Endodermal cell (in vitro differentiated cells): ENCODE measurements at places on chromosomes 1 and 21. TPM values are rescaled to one million over a fixed set of nuclear protein-coding genes. Genes with fewer than 3 reads are reported as not detected.

Gene SYT2
- 2.8 to 3.9 TPM (median 2.9 TPM) in 3 replicates for total RNA-seq

Gene PLA2G2F
- not detected in 3 replicates for total RNA-seq

Gene TMEM51
- 10.2 and 12.1 TPM in 2 replicates for total RNA-seq

Gene KNCN
- not detected in 3 replicates for total RNA-seq

Gene EPHX1
- total RNA-seq, result 45.3 to 79.3 TPM (median 49.2 TPM) in 3 replicates

Gene OSBPL9
- total RNA-seq, result 70.3 and 76.9 TPM in 2 replicates

Gene SLC35F3
- 11.4 and 14.8 TPM in 2 replicates for total RNA-seq

Gene KIF26B
- 15.1 and 21.0 TPM in 2 replicates for total RNA-seq

Gene CD2
- not detected in 2 replicates for total RNA-seq

Gene ZNF695
- 16.0 to 25.2 TPM (median 22.6 TPM) in 3 replicates for total RNA-seq

Gene OR2G6
- not detected in 2 replicates for total RNA-seq

- peaks cover 15% of the 10 kb centered on the region for H3K27me3 ChIP-seq
- no peak overlapping the region for H3K4me3 ChIP-seq
- peaks cover under 1% of the 10 kb centered on the region for H3K4me1 ChIP-seq
- H3K36me3 ChIP-seq, result no peaks in the 10 kb centered on the region
- peak; percentile 31 for DNase-seq
These were observed 4.0 kb downstream of the ADARB1 start for GRCh38 chr21:45078371-45078770.

DNA sequence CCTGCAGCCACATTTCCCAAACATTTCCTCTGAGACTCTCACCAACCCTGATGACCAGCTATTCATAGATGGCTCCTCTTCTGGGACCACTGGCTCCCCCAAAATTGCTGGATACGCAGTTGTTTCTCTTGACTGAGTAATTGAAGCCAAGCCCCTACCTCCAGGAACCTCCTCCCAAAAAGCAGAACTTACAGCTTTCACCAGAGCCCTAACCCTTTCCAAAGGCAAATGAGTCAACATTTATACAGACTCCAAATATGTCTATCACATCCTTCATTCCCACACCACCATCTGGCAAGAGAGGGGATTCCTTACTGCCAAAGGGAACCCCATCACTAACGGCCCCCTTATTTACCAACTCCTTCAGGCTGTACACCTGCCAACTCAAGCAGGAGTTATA, 20.3 kb upstream of the CA6 start:
- no peaks in the 10 kb centered on the region for H3K36me3 ChIP-seq
- DNase-seq, result no peak
- H3K27ac ChIP-seq, result no peak overlapping the region
- H3K4me1 ChIP-seq, result no peaks in the 10 kb centered on the region
- H3K27me3 ChIP-seq, result no peaks in the 10 kb centered on the region

DNA sequence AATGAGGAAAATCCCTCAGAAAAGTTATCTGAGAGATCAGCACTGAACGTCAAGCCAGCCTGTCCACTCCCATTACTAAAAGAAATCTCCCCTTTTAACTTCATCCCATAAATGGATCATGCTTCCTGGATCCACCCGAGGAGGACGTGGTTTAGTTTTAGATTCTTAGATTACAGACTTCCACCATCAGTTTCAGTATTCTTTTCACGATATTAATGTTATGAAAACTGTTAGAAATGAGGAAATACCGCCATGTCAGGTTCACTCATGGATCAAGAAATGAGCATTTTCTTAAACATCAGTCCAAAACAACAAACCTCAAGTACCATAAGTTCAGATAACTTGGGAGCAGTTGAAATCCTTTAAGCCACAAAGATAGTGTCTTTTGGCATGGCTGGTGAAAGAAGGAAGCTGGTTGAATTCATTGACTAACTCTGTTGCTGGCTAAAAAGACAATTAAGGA, 49.8 kb downstream of the NFIA start:
- no peaks in the 10 kb centered on the region for H3K36me3 ChIP-seq
- no peak for DNase-seq
- no peaks in the 10 kb centered on the region for H3K27me3 ChIP-seq
- no peaks in the 10 kb centered on the region for H3K4me1 ChIP-seq

DNA sequence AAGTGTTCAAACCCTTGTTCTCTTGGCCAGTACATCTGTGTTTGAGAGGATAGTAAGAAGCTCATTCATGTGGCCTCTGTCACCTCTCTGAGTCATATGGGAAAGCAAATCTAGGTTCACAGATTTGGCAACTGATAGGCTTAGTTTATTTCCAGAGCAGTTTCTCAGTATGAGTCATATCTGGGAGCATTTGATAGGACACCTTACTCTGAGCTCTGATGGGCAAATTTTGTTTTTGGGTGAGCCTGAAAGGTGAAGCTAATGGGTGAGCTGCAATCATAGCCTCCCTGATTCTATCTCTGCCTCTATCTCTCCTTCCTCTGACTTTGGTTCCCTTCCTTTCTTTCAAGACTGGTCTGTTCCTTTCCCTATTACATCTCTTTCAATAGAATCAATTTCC, 134.4 kb downstream of the S1PR1 start:
- no peak for DNase-seq
- H3K27me3 ChIP-seq, result no peaks in the 10 kb centered on the region
- no peak overlapping the region for H3K27ac ChIP-seq
- H3K4me3 ChIP-seq, result no peak overlapping the region
- H3K36me3 ChIP-seq, result no peaks in the 10 kb centered on the region
- H3K4me1 ChIP-seq, result no peaks in the 10 kb centered on the region

DNA sequence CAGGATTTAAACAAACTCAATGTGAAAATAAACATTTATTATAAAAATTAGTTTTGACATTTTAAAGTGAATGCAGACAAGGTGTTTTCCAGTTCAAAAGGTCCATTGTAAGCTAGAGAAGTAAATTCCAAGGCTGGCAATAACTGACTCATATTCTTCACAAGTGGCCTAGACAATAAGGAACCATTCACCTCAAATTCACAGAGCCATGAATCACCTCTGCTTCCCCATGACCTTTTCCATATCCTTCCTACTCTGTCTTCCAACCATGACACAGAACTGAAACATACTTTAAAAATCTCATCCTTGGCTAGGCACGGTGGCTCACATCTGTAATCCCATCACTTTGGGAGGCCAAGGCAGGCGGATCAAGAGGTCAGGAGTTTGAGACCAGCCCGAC, 24.8 kb downstream of the F11R start:
- no peaks in the 10 kb centered on the region for H3K27me3 ChIP-seq
- peaks cover 70% of the 10 kb centered on the region for H3K36me3 ChIP-seq
- H3K4me1 ChIP-seq, result no peaks in the 10 kb centered on the region
- no peak overlapping the region for H3K27ac ChIP-seq
- no peak overlapping the region for H3K4me3 ChIP-seq

DNA sequence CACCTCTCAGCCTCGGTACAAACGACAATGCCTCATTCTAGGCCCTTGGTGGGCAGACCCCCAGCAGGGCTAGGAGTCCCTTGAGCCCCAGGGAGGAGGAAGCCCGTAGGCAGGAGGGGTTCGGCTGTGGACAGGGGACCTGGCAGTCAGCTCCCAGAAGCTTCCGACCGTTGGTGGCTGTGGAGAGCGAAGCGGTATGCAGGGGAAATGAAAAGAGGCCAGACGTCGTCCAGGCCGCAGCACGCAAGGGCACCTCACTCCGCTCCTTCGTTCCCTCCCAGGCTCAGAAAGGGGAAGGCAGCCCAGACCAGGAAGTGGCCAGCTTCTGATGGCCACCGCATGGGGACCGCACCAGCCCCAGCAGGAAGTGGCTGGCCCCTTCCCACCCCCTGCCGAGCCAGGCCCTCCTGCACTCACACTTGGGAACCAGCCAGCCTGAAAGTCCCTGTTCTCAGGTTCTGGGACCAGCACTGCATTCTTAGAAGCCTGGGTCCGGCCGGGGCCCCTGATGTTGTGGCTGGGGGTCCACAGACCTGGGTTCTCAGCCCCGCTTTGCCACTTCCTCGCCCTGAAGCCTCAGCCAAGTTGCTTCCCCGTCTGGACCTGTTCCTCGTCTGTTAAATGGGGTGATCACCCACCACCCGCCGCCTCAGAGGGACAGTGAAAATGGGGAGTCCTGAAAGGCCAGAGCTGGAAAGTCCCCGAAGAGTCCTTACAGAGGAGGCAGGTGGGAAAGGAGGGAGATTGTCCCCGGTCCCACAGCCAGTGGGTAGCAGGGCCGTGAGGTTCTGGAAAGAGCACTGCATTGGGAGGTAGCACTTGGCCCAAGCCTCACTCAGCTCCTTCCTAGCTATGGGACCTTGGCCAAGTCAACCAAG, 104.0 kb upstream of the RUNX3 start:
- no peaks in the 10 kb centered on the region for H3K27me3 ChIP-seq
- H3K4me1 ChIP-seq, result no peaks in the 10 kb centered on the region
- no peak overlapping the region for H3K27ac ChIP-seq
- H3K4me3 ChIP-seq, result no peak overlapping the region

GRCh38 chr1:175480343-175480822, 263.0 kb downstream of the TNR start:
- no peak for DNase-seq
- no peak overlapping the region for H3K27ac ChIP-seq
- no peaks in the 10 kb centered on the region for H3K27me3 ChIP-seq
- peaks cover 24% of the 10 kb centered on the region for H3K4me1 ChIP-seq
- no peak overlapping the region for H3K4me3 ChIP-seq

- no peaks in the 10 kb centered on the region for H3K36me3 ChIP-seq
- H3K4me3 ChIP-seq, result no peak overlapping the region
- peak overlapping the region; percentile 5 for H3K27ac ChIP-seq
- no peak for DNase-seq
- H3K27me3 ChIP-seq, result no peaks in the 10 kb centered on the region
These were observed 170.1 kb downstream of the CRB1 start for GRCh38 chr1:197438010-197438790.

DNA sequence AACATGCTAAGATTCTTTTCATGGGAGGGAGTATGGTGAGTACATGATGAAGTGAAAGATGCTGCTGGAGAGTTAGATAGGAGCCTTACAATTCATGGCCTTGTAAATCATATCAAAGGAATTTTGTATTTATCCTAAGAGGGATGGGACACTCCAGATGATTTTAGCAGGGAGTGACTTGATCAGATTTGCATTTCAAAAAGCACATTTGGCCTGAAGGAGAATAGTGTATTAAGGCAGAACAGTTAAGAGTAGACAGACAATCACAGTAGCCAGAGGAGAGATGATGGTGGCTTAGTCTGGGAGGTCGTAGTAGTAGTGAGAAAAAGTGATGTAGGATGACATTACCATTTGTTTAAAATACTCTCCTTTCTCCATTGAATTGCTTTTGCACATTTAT, 48.8 kb downstream of the SYCP1 start:
- H3K27me3 ChIP-seq, result no peaks in the 10 kb centered on the region
- no peak overlapping the region for H3K4me3 ChIP-seq

GRCh38 chr21:45637883-45638282, 5.6 kb upstream of the PCBP3 start:
- DNase-seq, result no peak
- no peak overlapping the region for H3K27ac ChIP-seq
- no peaks in the 10 kb centered on the region for H3K4me1 ChIP-seq
- no peaks in the 10 kb centered on the region for H3K36me3 ChIP-seq

DNA sequence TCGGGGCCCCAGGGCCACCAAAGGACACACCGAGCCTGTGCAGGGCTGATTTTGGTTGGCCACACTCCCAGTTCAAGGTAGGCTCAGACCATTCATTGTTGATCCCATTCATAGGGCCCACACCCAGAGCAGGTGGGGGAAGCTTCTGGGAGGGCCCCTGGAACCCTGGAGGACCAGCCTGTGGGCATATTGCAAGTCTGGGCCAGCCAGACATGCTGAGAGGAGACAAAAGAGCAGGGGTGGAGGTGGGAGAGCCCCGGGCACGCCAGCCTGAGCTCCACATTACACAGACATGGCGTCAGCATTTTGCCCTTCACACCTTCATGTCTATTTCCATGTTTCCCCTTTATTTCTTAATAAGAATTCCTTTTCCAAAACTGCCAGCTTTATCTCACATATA, 25.7 kb downstream of the PMVK start:
- DNase-seq, result no peak
- H3K36me3 ChIP-seq, result no peaks in the 10 kb centered on the region
- H3K27me3 ChIP-seq, result no peaks in the 10 kb centered on the region

DNA sequence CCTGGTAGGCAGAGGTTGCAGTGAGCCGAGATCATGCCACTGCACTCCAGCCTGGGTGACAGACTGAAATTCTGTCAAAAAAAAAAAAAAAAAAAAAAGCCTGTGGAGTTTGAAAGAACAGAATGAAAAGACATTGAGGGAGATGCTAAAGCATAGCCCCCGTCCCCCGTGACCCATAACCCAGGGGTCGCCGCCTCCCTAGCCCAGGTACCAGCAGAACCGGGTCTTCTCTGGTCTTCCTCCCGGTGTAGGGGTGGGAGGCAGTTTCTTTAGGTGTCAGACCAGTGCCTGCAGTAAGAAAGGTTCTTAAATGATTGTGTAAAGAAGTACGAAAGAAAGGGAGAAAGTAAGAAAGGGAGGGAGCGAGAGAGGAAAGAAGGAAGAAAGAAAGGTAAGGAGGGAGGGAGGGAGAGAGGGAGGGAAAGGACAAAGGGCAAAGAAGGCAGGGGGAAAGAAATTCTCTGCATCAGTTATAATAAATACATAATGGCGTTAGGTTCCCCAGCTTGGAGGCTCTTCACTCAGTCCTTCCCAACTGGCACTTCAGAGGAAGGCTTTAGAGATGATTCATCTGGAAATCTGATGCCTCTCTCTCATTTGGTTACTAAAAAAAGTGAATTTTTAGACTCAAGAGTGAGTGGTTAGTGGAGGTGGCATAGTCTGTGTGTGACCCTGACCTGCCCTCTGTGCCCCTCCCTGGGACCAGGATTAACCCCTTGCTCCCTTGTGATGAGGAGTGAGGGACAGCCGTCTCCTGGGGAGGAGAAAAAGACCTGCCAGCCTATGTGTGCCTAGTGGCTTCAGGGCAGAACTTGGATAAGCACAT, 1.1 kb downstream of the IL24 start:
- H3K4me3 ChIP-seq, result no peak overlapping the region
- H3K4me1 ChIP-seq, result no peaks in the 10 kb centered on the region
- DNase-seq, result no peak
- H3K27ac ChIP-seq, result no peak overlapping the region

DNA sequence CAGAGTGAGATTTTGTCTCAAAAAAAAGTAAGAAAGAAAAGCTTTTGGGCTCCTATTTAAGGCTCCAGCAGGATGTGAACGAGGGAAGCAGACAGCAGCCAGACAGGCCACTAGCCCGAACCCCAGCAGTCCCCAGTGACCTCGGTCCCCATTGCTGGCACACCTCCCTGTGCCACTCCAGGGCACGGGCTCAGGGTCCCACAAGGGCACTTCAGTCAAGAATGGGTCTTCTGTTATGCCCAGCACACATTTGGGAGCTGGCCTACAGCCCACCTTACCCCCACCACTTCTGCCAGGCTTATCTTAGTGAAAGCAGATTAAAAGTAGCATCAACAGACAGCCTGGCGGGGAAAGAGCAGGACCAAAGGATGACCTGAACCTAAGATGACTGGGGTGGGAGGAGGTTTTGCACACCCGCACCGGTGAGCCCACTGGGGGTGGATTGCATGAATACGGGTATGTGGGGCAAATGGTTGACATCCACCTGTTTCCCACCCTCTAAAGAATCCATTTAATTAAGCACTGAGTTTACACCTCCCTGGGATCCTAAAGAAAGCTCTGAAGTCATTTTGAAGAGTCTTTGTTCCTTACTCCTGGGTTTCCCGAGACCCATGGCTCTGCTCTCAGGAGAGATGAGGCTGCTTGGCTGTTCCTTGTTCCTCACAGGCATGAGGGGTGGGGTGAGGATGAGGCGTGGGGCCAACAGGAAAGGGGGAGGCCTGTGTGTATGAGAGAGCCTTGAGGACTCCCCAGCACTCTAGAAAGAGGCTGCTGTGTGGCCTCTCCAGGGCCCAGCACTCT, 4.7 kb downstream of the CHI3L1 start:
- no peaks in the 10 kb centered on the region for H3K27me3 ChIP-seq
- H3K27ac ChIP-seq, result no peak overlapping the region
- H3K4me1 ChIP-seq, result peaks cover 32% of the 10 kb centered on the region

GRCh38 chr21:37751268-37751975, 164.8 kb downstream of the KCNJ6 start:
- no peaks in the 10 kb centered on the region for H3K4me1 ChIP-seq
- no peak overlapping the region for H3K4me3 ChIP-seq
- no peaks in the 10 kb centered on the region for H3K36me3 ChIP-seq
- peaks cover 16% of the 10 kb centered on the region for H3K27me3 ChIP-seq
- DNase-seq, result peak; percentile 24
